HCT116 (cell line): ENCODE measurements at places on chromosomes 13 and 19. TPM values are rescaled to one million over a fixed set of nuclear protein-coding genes. Genes with fewer than 3 reads are reported as not detected.
A peak's percentile ranks its signal among the peaks of the same experiment; 100 is the strongest.

DNA sequence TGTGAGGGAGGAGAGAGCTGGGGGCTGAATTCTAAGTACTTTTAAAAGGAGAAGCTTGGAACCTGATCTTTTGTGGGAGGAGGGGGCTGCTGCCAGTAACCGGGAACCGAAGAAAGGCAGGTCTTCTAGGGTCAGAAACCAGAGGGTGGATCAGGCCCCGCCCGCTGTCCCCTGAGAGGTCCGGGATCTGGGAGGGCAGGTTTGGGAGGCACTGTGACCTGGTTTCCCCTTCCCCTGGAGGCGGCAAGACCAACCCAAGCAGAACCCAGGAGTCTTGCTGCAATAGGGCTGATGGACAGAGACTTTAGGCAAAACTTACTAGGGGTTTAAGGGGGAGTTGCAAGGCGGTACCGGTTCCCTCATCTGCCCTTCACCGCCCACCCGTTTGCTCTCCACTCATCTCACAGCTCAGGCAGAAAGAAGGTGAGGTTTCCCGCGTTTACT lies 707 bp upstream of the KLK8 start:
- no peak for DNase-seq

GRCh38 chr13:105445796-105446195 lies 1089.7 kb downstream of the EFNB2 start:
- DNase-seq, result no peak

The FUT6 gene
- not detected for total RNA-seq

The AMH gene
- 42.8 TPM for total RNA-seq

DNA sequence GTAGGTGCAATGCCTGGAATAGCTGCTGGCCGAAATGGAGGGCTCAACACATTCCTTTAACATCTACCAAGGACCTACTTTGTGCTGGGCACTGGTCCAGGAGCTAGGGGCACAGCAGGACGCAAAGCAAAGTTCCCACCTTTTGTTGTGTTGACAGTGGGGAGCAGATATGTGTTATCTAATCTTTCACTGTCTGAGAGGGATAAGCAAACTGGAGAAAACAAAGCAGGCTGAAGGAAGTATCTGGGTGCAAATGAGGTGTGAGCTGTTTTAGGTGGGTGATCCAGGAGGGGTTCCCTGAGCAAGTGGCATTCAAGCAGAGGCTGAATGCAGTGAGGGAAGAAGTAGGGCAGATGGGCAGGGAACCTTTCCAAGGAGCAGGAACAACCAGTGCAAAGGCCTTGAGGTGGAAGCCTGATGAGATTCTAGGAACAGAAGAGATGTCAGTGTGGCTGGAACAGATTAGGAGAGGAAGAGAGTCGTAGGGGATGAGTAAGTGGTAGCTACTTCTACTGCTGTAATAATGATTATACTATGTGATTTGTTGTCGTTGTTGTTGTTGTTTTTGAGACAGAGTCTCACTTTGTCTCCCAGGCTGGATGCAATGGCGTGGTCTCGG lies 2.2 kb upstream of the PLAUR start:
- no peak for DNase-seq

DNA sequence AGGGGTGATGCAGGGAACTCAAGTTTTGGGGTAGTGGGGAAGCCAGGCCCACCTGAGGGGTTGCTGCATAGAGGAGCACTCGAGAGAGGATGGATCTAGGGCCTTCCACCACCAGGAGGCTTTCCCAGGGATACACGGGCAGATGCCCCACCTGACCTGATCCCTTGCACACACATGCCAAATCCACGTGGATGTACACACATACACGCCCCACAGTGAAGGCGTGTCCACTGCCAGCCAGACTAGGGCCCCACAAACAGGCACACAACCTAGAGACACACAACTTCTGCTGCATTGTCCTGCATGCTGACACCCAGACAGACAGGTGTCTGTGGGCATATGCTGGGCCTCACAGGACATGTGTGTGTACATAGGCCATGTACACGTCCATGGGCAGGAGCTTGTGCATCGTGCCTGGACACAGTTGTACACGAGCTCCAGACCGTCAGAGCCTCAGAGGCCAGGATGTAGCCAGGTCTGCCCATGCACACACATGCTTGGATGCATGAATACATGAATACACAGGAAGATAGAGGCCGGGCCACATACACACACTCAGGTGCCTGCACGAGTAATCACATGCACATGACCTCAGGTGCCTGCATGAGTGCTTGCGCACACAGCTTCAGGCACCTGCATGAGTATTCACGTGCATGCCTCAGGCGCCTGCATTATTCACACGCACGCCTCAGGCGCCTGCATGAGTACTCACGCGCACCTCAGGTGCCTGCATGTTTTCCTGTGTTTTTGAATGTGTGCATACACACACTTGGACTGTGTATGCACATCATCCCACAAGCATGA lies 8.9 kb downstream of the CCDC97 start:
- DNase-seq, result no peak

DNA sequence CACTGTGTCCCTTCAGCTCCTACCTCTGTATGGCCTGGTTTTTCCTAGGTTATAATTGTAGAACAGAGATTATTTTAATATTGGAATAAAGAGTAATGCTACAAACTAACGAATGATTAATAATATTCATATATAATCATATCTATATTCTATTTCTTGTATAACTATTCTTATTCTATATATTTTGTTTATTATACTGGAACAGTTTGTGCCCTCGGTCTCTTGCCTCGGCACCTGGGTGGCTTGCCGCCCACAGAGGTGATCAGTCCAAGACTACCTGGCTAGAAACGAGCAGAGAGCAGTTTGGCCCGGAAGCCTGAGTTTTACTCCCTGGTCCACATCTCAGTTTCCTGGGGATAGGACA lies 3.9 kb upstream of the SLC27A1 start:
- DNase-seq, result no peak

The COX6B1 gene
- total RNA-seq, result 496 TPM

GRCh38 chr19:2702170-2703076 lies at the start of gene GNG7:
TSS of gene GNG7 (minus strand) at chr19:2702694. CDS start at chr19:2520688, 182,006 bp downstream.
- peak; percentile 68 for DNase-seq

The ZNF737 gene
- not detected for total RNA-seq

- no peak for DNase-seq
These were observed 764 bp downstream of the CLEC11A start for GRCh38 chr19:50723735-50724521.

DNA sequence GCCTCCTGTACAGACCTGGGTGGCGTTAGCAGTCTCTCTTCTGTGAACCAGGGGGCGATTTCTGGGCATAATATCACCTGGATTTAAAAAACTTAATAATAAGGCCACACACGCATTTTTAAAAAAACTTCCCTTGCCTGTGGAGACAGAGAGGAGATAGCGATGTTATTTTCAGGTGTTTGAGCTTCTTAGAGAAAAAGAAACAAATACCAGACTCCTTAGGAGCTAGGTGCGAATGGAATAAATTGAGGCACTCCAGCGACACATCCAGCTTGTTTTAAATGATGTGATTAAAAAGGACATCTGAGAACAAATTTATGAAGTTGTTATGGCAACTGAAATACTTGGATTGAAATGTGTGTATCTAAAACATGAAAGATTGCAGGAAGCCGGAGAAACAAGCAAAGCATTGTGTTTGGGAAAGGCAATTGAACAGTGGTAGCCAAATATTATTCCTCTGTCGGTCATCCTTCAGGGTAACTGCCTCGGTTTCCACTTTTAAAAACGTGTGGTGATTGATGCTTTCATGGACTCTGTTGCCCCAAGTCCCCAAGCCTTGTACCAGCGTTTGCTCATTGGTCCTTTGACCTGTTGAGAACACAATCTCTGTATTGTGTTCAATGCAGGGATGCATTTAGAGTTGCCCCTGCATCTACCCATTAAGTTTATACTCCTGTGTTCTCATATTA lies 158.7 kb downstream of the TM9SF2 start:
- no peak for DNase-seq

The MAP4K1 gene
- 9.1 TPM for total RNA-seq
